ENCODE measurements at places on chromosomes 16 and 17.

DNA sequence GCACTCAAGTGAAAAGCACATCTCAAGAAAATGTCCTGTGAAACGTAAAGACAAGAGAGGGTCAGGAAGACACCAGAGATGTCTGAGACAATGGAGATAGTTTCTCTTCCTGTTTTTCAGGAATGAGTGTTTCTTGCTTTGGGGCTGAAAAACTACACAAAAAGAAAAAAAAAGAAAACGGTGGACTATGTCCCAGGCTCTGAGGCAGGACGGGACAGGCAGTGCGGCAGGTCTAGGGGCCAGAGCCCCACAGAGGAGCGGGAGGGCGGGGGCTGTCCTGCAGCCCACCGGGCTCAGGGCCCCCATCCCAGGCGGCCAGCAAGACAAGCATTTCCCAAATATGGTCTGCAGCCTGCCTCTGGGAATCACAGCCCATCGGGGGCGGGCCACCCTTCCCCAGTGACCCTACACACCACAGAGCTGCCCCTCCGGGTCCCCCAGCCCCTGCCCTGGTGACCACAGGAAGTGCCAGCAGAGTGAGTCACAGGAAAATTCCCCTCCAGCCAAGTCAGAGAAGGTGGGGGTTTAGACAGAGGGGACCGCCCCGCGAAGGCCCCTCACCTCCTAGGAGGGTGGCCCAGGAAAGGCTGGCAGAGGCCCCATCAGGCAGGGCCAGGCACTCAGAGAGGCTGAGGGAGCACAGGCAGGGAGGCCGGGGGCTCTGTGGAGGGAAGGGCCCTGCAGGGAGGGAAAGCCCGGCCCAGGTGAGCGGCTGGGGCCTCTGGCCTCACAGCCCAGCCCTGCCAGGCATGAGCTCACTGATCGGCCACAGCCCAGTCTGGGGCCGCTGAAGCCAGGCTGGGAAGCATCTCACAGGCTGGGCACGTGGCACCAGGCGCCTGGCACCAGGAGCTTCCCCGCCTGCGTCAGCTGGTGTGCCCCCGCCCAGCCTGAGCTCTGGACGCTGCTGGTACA, 6.3 kb downstream of the BCAR1 start:
- DNase-seq, result no peak

- DNase-seq, result no peak
These were observed 93.5 kb downstream of the CDYL2 start for GRCh38 chr16:80710918-80711317.

GRCh38 chr16:67190041-67190440, at the start of gene EXOC3L1:
Gene EXOC3L1, minus strand, starts transcription at chr16:67190136. Its CDS starts 460 bp downstream, at chr16:67189676.
- DNase-seq, result no peak

DNA sequence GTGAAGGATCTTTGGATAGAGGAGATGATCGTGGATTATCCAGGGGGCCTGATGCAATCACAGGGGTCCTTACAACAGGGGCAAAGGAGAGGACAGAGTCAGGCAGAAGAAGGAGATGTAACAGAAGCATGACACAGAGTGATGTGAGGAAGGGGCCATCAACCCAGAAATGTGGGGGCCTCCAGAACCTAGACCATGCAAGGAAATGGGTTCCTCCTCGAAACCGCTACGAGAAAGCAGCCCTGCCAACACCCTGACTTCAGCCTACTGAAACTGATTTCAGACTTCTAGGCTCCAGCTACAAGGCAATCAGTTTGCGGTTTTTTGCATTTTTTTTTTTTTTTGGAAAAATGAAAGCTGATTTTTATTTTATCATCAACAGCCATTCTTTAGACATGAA, 34.0 kb downstream of the ZFHX3 start:
- no peak for DNase-seq

- DNase-seq, result no peak
These were observed 88.6 kb downstream of the AMFR start for GRCh38 chr16:56336711-56337110.
